Retinal pigment epithelial cell (primary cell): ENCODE measurements at places on chromosomes 12 and 14.

- DNase-seq = no peak
Observed at GRCh38 chr12:102653406-102653805, 173.0 kb upstream of the IGF1 start.

DNA sequence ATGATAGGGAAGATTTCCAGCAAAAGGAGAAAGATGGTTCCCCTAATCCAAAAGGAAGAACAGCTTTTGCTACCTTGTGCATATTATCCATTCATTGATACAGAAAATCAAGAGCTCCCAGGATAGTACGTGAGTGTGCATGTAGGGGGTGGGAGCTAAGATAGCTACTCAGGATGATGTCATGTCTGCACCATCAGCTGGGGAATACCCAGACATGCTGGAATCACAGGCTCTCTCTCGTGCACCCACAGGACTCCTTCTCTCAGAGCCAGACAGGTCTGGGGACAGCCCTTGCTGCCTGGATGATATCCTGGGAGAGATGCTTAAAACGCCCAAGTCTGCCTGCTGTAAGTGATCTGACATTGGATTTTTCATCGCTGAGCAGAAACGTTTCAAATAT is 38.9 kb downstream of the FOXN3 start:
- DNase-seq = no peak

DNA sequence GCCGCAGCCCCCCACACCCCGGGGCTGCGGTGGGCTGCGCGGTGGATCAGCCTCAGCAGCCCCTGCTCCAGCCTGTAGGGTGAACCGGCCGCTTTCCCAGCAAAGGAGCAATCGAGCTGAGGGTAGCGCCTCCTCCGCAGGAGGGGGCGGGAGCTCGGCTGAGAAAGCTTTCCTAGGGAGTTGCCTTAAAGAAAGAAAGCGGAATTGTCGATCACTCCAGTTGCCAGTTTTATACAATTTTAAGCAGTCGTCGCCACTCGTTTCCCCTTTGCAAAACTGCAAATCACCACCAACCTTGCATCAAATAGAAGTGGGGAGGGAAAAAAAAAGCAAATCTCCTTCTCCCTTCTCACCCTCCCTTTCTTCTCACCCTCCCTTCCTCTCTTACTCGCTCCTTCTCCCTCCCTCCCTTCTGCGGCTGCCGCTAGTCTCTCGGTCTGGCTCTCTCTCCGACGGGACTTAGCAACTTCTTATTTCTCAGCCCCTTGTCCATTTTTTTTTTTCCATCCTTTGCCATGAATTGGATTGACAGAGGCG is at the start of gene PDE3A:
PDE3A (plus strand) TSS at position 424 of the 537 bp plus-strand sequence. CDS start 748 bp downstream, outside the sequence.
- DNase-seq = peak; percentile 62

DNA sequence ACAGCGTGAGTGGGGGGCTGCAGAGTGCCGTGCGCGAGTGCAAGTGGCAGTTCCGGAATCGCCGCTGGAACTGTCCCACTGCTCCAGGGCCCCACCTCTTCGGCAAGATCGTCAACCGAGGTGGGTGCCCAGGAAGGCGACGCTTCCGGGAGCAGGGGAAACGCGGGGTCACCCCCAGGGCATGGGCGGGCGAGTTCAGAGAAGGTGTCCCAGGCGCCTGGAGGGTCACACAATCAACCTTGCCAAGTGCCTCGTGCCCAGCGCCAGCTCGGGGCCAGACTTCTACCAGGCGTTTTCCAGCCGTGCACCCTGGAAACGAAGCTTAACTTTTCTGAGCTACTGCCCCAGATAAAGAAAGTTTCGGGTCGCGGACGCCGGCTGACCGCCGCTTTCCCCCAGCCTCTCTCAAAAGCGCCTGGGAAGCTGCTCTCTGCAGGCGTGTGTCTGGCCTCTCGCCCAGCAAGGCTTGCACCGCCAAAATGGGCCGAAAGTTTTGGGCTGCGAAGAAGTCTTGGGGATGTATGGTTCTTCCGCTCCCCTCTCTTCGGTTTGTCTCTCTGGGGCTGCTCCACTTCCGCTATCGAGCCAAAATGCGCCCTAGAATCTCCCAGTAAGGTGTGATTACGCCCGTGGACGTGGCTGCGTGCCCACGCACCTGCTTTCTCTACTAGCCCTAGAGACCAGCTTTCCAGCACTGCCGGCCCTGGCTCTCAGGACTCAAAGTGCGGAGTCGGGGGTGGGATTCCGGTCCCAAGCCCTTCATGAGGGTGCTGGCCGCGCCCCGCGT is 1.7 kb downstream of the WNT1 start:
- no peak for DNase-seq

GRCh38 chr12:32398816-32399369 is 465 bp upstream of the FGD4 start:
- DNase-seq = no peak

GRCh38 chr12:62654326-62655241 is 188.0 kb downstream of the MON2 start:
- no peak for DNase-seq

GRCh38 chr12:104738331-104738730 is 219.8 kb downstream of the SLC41A2 start:
- no peak for DNase-seq

DNA sequence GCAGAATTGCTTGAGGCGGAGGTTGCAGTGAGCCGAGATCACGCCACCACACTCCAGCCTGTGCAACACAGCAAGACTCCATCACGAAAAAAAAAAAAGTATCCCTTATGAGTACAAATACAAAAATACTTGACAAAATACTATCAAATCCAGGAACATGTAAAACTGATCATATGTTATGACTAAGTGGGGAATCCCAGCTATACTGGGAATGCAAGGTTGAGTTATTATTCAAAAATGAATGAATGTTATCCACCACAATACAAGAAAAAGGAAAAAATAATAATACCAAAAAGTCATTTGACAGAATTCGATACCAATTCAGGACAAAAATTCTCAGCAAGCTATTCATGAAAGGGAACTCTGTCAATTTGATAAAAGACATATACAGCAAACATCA is 32.6 kb downstream of the MOK start:
- no peak for DNase-seq

DNA sequence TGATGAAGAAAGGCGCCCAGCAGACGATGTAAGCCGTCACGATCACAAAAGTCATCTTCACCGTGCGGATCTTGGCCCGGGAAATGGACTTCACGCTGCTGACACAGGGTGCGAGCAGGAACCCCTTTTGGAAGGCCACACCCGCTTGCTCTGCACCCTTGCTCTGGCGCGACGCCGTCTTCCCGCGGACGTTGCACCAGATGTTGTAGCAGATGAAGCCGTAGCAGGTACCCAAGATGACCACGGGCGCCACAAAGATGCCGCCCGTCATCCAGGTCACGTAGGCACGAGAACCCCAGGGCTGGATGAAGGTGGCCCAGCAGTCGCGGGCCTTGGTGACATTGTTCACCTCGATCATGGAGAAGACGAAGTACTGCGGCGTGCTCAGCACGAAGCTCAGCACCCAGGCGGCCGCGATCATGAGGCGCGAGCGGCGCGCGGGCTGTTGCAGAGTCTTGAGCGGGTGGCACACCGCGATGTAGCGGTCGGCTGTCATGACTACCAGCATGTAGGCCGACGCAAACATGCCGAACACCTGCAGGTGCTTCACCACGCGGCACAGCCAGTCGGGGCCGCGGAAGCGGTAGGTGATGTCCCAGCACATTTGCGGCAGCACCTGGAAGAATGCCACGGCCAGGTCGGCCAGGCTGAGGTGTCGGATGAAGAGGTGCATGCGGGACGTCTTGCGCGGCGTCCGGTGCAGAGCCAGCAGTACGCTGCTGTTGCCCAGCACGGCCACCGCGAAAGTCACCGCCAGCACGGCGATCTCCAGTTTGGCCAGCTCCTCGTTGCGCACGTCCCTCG is 890 bp downstream of the AVPR1A start:
- no peak for DNase-seq

GRCh38 chr12:127797918-127798317 is 469.1 kb upstream of the TMEM132C start:
- DNase-seq = no peak

- no peak for DNase-seq
Observed at GRCh38 chr12:50695961-50696360, 67.9 kb upstream of the ATF1 start.

- no peak for DNase-seq
Observed at GRCh38 chr14:74085828-74086227, 1.1 kb downstream of the LIN52 start.

- no peak for DNase-seq
Observed at GRCh38 chr14:30641207-30641606, 19.1 kb downstream of the SCFD1 start.

DNA sequence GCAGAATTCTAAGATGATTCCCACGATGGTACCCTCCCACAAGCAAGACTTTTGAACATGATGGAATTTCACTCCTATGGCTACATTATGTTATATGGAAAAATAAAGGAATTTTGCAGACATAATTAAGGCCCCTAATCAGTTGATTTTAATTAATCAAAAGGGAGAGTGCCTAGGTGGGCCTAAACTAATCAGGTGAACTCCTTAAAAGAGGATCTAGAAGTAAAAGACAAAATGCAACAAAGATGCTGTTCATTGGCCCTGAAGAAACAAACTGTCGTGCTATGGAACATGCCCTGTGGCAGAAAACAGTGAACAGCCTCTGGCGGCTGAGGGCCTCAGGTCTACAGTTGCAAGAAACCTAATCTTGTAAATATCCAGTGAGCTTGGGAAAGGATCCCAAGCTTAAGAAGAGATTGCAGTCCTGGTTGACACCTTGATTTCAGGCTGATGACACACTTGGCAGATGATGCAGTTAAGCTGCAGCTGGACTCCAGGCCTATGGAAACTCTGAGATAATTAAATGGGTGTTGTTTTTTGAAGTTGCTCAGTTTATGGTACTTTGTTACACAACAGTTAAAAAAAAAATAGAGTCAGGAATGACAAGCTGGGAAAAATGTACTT is 13.8 kb downstream of the TMCC3 start:
- DNase-seq = no peak

DNA sequence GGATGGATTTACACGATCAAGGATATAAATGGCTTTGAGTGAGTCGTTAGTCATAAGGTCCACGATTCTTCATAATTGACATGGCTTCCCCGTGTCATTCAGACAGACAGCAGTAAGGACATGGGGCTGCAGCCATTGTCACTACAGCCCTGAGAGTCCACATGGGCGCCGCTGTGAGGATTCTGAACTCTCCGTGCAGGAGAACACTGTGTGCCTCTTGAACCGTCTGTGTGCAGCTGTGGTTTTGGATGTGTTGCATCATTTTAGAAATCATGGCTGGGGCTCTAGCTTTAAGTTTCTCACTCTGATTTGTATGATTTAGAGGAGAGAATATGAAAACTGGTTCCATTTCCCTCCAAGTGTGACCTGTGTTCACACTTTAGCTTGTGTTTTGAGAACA is 47.2 kb downstream of the NPAS3 start:
- no peak for DNase-seq

GRCh38 chr12:106280106-106280505 is 22.4 kb upstream of the TCP11L2 start:
- no peak for DNase-seq

DNA sequence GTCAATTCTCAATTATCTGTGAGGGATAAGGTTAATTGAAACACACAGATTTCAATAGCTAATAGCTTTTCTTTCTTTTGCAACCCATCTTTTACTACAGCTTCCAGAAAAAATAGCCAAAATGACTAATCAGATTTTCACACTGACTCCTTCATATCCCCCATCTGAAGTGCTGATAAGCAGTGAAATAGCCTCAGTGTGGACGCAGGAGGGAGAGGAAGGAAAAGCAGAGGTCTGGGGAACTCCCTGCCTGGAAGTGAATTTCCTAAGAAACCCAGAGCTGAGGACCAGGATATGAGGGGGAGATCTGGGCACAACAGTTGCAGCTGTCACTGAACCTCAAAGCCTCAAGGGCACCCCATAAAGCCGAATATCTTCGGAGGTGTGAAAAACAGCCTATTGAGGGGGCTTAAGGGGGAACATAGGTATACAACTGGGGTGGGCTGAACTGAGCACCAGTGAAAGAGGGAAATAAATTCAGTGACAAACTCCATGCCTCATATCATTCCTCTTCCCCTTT is 60.9 kb downstream of the EMP1 start:
- DNase-seq = no peak

DNA sequence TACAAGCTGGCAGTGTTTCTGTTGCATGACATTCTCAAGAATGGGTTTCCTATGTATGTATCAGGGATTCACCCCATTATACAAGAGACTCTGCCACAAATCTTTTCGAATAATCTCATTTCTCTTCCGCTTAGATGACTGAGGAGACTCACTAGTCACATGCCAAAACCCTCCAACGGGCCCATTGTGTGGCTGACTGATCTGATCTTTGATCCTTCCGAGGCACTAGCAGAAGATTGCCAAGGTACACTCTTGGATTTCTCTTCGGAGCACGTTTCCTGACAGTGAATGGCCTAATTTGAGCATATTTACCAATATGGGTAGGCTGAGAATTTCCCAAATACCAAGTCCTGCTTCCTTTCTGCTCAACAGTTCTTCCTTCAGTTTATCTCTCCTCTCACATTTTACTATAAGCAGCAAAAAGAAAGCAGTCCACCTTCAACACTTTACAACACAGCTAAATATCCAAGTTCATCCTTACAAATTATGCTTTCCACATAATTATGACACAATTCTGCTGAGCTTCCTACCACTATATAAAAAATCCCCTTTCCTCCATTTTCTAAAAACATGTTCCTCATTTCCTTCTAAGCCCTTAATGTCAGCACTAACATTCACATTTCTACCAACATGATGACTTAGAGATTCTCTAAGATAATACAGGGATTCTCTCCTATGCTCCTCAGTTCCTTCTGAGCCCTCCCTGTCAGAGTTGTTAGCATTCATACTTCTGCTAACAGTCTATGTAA is 11.0 kb downstream of the PRPH start:
- no peak for DNase-seq

- no peak for DNase-seq
Observed at GRCh38 chr12:19915392-19916195, 452.7 kb upstream of the PDE3A start.

DNA sequence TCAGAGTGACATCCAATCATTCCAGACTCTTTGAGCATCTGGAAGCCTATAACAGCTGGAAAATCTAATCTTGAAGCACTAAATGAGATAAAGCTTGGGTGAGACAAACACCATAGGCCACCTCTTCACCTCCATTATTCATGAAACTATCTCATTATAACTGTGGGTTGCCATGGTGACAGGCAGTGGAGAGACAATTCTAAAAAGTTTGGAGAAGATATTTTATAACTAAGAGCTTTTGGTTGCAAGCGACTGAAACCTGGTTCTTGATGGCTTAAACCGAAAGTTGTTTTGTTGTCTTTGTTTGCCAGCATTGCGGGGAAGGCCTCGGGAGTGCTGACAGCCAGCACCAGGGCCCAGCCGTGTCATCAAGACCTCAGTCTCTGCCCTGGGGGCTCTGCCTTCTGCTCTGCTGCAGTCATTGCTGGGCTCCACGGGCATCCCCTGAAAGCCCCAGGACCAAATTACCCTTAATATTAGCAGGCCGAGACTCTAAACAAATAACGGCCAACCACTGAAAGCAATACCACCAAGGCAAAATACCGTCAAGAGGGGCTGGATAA is 353.6 kb upstream of the SFSWAP start:
- no peak for DNase-seq

- no peak for DNase-seq
Observed at GRCh38 chr12:53207042-53207441, at the start of gene ITGB7. Gene ITGB7 (minus strand): TSS chr12:53207251. CDS start chr12:53200443, 6,808 bp downstream.

GRCh38 chr14:94879537-94879936 is 109.6 kb upstream of the GSC start:
- DNase-seq = no peak
